ENCODE measurements at places on chromosomes 2 and 18.

DNA sequence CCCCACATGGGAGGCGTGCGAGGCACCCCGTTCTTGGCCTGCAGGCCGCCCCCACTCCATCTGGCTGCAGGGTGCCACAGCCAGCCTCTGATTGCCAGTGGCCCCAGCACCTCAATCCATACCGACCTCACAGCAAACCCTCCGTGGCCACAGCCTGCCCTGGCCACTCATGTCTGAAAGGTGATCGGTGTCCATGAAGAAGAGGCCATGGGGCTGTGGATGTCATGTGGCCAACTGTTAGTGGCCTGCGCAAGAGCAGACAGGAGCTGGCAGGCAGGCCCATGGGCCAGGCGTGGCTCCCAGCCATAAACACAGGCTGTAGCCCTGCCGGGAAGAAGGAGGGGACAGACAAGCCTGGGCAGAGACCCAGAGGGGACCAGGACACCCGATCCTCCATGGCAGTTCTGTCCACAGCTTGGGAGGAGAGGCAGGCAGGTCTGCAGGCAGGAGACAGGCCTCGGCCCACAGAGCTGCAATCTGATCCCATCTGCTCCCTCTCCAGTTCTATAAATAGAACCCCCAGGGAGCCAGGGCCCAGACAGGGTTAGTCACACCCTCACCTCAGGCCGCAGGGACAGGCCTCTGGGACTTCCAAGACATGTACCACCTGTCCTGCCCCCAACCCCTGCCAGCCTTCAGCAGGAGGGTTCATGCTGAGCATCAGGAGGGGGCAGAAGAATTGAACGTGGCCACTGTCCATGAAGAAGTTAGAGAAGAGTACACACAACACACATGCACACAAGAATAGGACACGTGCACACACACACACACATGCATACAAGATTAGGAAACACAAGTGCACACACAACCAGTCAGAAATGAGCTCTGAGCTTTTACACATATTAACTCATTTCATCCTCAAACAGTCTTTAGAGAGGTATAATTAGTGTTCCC is 16.9 kb downstream of the STEAP3 start:
- peak; percentile 75 for DNase-seq

DNA sequence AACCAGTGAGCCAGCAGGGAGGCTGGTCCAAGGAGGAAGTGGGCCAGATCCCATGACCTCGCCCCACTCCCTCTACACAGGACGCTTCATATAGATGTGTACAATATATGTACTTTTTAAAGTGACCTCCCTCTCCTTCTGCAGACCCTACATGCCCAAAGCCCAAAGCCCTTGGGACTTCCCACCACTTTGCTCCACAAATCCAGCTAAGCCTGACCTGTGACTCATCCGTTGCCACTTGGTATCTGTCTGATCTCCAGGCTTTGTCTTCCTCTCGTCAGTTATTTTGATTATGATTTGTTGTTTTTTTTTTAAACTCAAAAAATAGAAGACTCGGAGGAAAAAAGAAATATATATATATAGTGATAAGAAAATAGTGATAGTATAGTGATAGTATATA is 470.8 kb downstream of the KCNJ3 start:
- DNase-seq = no peak

GRCh38 chr2:239288951-239289511 is 111.8 kb downstream of the HDAC4 start:
- no peak for DNase-seq

DNA sequence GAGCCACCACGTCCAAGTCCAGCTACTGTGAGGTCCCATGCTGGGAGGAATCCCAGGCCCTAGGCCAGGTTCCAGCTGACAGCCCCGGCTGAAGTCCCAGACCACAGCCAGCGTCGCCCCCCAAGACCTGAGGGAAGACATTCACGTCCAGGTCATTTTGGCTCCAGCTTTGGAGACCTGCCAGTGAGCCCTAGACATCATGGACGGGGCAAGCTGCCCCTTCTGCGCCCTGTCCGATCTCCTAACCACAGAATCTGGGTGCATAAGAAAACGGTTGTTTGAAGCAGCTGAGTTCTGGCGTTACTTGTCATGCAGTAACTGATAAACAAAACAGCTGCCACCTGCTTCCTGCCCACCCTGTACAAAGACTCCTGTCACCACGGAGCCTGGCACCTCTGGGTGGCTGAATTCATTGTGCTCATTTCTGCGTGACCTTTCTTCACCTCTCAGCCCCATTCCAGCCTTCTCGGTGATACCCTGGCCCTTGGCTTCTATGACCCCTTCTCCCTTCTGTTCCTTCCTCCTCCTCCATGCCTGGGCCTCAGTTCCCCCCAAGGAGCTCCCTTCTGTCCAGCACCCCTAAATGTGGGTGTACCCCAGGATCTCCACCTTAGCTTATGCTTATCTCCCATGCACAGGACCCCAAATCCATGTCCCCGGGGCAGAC is 72.6 kb upstream of the SMAD7 start:
- no peak for DNase-seq

GRCh38 chr2:18251486-18251885 is 309.0 kb downstream of the RDH14 start:
- no peak for DNase-seq

- DNase-seq = no peak
Observed at GRCh38 chr2:166157578-166157977, 29.8 kb upstream of the SCN1A start.

DNA sequence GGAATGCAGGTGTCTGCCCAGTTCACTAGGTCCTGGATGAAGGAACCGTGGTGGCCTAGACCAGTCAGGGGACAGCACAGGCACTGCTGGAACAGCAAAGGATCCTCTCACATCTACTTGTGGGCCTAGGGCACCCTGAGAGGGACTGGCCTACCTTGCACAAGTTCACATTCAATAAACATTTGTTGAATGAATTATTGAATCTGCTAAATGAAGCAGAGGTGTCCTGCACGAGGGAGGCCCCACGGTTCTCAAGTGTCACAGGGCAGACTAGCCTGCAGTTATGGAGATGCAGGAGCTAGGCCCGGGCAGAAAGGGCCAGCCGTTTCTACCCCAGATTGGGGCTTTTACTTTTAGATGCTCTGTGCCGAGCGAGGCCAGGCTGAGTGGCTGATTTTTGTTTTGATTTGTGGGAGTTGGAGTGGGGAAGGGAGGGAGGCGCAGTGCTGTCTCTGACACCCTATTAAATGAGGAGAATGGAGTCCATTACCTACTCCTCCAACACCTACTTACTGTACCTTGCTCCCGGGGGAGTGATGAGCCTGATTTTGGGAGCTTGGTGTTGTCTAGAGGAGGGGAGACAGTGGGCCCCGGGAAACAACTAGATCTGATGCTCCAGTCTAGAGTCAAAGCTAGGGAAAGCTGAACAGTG is 18.4 kb downstream of the SH2D6 start:
- DNase-seq = no peak

DNA sequence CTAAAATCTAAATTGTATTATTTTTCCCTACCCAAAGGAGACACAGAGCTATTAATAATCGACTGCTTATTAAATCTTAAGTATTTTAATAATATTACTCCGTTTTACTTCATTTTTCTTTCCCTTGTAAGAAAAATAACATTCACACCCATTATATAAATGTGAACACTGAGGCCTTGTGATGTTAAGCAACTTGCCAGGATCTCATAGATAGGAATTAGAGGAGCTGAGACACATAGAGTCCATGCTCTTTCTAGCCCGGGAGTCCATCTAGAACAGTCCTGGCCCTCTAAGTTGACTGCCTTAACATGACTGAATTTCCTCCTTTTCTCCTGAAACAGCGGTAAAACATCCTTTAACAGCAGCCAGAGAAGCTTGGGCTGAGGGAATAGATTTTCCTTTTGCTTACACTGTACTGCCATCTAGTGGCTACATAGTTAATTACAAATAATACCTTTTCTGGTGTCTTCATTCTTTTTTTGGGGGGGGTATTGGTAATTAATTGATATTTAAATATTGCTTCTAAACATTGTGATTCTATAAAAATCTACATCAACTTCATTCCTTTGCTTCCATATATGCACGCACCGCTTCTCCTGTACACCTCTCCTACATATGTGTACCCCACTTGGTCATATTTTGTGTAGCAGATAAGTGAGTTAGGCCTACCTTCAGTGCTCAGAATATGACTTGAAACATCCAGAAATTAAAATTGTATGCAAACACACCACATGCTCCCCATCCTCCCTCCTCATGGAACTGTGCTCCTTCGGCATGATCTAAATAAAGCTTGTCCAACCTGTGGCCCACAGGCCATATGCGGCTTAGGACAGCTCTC is 125.8 kb upstream of the HNMT start:
- peak; percentile 57 for DNase-seq

DNA sequence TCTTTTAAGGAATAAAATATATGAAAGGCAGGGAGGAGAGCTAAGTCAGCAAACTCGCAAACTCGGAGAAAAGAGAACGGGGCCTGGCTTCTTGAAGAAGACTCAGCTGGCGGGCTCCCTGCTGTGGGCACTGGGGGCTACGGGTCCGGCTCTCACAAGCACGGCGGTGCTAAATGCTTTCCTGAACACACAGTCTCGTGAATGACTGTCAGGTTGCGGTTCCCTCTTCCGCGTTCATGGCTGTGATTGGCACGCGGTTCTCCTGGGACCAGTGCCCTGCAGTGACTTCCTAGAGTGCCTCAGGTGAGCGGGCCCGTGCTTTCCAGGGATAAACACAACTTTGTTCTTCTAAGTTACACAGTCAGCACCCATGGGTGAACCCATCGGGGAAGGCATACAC is 208.4 kb downstream of the HDAC4 start:
- DNase-seq = no peak

GRCh38 chr2:219003979-219004378 is 10.8 kb upstream of the CRYBA2 start:
- no peak for DNase-seq

DNA sequence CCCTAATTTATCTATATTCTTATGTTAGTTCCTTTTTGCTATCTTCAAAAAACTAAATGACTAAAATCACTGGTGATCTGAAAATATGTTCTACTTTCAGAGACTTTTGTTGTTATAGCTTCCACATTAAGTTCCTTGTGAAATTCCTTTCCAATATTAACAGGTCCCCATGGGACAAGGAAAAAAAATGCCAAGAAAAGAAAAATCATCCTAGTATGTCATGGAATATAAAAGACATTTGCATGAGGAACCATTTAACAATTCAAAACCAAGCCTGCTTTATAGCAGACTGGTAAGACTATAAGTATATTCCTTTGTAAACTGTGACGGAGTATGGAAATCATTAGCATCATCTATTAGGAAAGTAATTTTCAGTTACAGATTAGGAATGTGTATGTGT is 48.1 kb downstream of the COBLL1 start:
- DNase-seq = peak; percentile 44

DNA sequence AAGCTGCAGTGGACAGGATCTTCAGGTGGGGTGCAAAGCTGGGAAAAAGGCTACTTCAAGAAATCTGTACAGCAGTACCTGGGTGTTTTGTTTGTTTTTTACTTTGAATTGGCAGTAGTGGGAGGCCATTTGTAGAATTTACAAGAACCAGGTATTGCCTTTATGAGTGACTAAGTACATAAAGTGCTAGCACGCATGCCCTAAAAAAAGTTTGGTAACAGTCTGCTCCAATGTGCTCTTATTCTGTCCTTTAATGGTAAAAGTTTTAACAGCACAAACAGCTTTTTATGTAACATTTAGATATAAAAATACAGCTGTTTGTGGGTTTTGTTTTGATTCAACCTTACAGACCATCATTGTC is 17.2 kb downstream of the REV1 start:
- no peak for DNase-seq

DNA sequence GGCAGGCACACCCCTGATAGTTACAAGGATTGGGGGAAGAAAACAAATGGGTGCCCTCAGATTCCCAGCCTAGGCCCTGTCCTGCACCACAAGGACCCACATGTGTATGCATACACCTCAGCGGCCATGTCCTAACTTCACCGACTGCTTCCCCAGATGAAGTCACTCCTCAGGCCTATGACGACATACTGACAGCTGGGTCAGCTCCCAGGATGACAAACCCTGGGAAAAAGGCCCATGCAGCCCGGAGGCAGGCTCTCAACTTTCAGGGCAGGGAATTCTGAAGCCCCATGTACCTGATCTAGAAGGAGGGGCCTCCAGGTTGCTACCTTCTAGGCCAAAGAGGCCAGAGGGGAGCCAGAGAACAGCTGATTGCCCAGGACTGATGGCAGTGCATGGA is 11.0 kb upstream of the PLEKHM3 start:
- DNase-seq = no peak

- DNase-seq = no peak
Observed at GRCh38 chr2:37201766-37202165, 5.5 kb downstream of the CEBPZOS start.

DNA sequence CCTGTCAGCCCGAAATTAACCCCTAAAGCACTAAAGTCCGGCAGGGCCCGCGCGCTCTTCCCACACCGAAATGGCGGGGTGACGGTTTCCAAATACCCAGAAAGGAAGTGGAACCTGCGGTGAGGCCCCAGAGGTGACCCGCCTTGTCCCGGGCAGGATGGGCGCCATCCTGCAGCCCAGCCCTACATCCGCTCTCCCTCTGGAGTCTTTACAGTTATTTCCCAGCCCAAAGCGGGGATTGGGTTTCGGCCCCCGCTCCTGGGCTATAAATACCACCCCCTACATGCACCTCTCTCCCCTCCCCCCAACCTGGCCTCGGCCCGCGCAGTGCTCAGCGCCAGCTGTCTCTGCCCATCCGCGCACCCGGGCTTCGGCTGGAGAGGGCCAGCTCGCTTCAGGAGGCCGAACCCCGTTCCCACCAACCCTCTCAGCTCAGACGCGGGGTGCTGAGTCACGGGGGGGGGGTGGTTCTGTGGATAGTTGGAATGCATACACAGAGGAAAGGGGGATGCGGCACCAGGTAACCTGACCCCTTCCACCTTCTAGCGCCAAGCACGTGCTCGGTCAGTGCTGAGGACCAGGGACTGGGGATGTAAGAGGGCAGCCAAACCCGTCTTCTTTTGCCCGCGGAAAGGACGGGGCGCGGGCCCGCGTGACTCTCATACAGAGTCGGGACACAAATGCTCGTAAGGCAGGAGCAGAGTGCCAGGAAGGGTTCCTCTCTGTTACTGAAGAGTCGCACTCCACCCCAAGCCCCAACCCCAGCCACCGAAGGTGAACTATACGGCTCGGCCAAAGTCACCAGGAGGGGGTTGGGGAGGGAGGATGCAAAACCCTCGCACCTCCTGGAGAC is at the start of gene TUBA4B:
TSS of gene TUBA4B (plus strand) at position 344 of the 853 bp plus-strand sequence. CDS start at position 509, 165 bp downstream.
- DNase-seq = no peak

DNA sequence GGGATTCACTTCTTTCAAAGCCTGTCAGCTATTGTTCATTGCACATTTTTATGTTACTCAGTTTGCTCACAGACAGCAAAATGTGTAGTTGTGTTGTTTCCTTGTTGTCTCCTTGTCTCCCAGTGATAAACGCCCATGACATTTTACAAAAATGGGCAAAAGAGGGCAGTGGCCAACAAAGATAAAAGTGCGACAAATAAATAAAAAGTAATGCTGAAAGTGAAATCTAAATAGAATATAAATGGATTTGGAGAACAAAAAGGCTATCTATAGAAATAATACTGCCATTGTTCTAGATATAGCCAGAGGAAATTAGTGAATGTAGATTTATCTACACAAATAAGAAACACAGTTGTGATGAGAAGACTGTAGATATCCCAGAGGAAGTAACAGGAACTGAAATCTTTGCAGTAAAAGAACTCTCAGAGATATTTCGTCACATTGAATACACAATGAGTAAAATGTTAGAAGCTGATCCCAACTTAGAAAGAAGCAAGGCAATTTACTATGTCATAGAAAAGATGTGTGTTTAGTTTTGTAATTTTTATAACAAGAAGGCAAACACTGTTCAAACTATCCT is 1186.2 kb upstream of the FAM98A start:
- no peak for DNase-seq

- DNase-seq = no peak
Observed at GRCh38 chr2:48756289-48756688, 765 bp upstream of the LHCGR start.
